ENCODE measurements at places on chromosomes 1 and 21.
A peak's percentile ranks its signal among the peaks of the same experiment; 100 is the strongest.

- no peak for DNase-seq
Observed at GRCh38 chr1:150557813-150558212, 8.6 kb downstream of the ADAMTSL4 start.

- DNase-seq = no peak
Observed at GRCh38 chr1:57800376-57800775, 376.5 kb upstream of the DAB1 start.

DNA sequence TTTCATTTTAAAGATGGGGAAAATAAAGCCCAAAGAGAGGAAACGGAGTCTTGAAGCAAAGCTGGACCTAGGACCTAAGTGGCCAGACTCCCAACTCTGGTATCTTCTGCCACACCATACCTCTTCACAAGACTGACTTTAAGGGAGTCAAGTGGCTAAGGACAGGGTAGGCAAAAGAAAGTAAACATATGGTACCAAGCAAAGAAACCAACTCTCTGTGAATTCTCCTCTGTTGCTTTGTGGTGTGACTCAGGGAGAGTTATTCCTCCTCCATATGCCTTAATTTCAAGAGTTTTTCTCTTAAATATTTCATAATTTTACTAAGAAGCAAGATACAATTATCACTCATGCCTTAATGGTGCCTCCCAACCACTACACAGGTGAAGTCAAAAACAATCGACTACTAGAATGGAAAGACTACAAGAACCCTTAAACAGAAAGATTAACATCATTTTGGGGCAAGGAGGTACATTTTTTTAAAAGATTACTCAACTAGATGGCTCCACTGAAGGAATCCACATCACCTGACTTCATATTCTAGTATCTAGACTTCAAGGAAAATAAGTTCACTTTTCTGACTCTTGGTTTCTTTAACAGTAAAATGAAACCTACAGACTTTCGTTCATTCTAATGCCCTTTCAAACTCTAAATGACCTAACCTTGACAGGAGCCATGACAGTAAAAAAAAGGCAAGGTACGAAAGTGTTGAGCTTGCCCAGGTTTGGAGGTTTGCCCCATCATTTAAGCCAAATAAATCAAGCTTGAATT is 44.2 kb downstream of the LUZP1 start:
- peak; percentile 30 for DNase-seq

DNA sequence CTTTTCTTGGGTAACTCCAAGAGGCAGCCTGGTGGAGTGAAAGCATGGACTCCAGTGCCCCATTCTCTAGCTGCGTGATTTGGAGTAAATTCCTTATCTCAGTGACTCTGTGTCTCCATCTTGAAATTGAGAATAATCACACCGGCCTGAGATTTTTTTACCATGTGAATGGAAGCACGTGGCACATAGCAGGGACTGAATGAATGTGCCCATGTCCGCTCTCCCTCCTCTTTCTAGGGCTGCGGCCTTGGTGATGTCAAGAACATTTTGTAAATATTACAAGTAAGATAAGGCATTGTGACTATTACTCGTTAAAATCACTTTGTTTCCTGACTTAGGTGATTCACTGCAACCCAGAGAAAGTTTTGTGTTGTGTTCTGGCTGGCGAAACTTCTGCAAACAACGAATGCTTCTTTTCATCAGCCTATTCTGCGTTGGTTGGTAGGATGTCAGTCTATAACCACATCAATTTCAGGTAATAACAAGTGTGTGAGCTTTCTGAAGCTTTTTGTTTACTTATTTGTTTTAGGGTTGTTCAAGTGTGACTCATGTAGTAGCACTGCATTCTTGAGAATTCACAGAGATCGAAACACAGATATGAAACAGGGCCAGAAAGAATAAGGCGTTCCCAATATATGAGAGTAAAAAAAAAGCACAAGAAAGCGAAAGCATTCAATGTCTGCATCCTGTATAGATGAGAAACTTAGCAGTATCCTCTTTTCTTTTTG is 135.7 kb upstream of the SLC45A1 start:
- no peak for DNase-seq
